PC-9 (cell line): ENCODE measurements at places on chromosomes 12 and 14.

DNA sequence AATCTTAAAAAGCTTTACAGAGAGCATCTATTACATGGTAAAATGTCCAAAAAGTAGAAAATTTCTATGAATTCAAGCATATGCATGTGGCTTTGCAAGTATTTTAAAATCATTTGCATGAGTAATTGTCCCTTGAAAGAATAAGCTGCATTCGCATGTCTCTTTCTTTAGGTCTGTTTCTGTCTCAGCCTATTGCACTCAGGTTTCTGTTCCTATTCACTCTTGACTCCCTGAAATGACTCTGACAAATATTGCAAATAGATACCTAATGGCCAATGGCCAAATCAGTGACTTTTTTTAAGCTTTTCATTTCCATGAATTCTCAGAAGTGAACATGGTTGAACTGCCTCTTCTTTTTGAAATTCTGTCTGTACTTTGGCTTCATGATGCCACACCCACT is 6.4 kb upstream of the TTC8 start:
- no peaks in the 10 kb centered on the region for H3K36me3 ChIP-seq
- H3K27me3 ChIP-seq: no peaks in the 10 kb centered on the region
- no peak for DNase-seq

GRCh38 chr14:23621204-23621931 is 14.8 kb upstream of the DHRS2 start:
- no peaks in the 10 kb centered on the region for H3K4me1 ChIP-seq
- H3K36me3 ChIP-seq: no peaks in the 10 kb centered on the region
- H3K27me3 ChIP-seq: no peaks in the 10 kb centered on the region
- no peak for DNase-seq

DNA sequence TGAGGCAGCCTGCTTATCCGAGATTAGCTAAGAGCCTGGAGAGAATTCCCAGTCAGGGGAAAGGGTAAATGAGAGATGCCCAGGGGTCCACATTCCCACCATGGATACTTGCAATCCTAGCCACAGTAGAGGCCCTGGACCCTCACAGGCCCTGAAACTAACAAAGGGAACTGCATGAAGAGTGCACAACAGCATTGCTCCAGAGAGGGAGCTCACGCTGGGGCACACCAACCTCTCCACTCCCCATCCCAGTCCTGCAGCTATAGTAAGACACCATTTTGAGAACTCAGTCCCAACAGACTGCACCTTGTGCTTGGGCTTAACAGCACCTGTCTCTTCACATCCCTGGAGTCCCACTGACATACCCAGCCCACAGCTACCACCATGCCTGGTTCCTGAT is 30.5 kb downstream of the CEP83 start:
- H3K27ac ChIP-seq: no peak overlapping the region
- H3K4me3 ChIP-seq: no peak overlapping the region
- no peaks in the 10 kb centered on the region for H3K27me3 ChIP-seq
- no peaks in the 10 kb centered on the region for H3K4me1 ChIP-seq

GRCh38 chr14:23365732-23366425 is 907 bp upstream of the EFS start:
- no peaks in the 10 kb centered on the region for H3K4me1 ChIP-seq
- peaks cover 48% of the 10 kb centered on the region for H3K27me3 ChIP-seq
- no peak overlapping the region for H3K27ac ChIP-seq
- no peaks in the 10 kb centered on the region for H3K36me3 ChIP-seq

GRCh38 chr12:81078469-81079196 is 754 bp downstream of the ACSS3 start:
- no peak overlapping the region for H3K27ac ChIP-seq
- peaks cover 22% of the 10 kb centered on the region for H3K4me1 ChIP-seq
- H3K4me3 ChIP-seq: peak overlapping the region; percentile 87
- no peak for DNase-seq

GRCh38 chr12:59046763-59047534 is 126.6 kb upstream of the LRIG3 start:
- DNase-seq: no peak
- H3K27me3 ChIP-seq: no peaks in the 10 kb centered on the region

GRCh38 chr12:68667291-68667690 is 19.5 kb upstream of the NUP107 start:
- no peak for DNase-seq
- H3K27me3 ChIP-seq: no peaks in the 10 kb centered on the region
- no peak overlapping the region for H3K4me3 ChIP-seq
- no peak overlapping the region for H3K27ac ChIP-seq
- H3K4me1 ChIP-seq: no peaks in the 10 kb centered on the region

GRCh38 chr12:106234449-106234848 is 13.4 kb downstream of the CKAP4 start:
- no peaks in the 10 kb centered on the region for H3K27me3 ChIP-seq
- H3K36me3 ChIP-seq: no peaks in the 10 kb centered on the region
- no peak overlapping the region for H3K4me3 ChIP-seq

GRCh38 chr12:122869207-122869973 is 26.5 kb downstream of the VPS37B start:
- H3K27ac ChIP-seq: no peak overlapping the region
- peaks cover 15% of the 10 kb centered on the region; the same call in 1 of the 2 replicates for H3K36me3 ChIP-seq
- H3K4me1 ChIP-seq: no peaks in the 10 kb centered on the region
- no peak for DNase-seq
- no peaks in the 10 kb centered on the region for H3K27me3 ChIP-seq

DNA sequence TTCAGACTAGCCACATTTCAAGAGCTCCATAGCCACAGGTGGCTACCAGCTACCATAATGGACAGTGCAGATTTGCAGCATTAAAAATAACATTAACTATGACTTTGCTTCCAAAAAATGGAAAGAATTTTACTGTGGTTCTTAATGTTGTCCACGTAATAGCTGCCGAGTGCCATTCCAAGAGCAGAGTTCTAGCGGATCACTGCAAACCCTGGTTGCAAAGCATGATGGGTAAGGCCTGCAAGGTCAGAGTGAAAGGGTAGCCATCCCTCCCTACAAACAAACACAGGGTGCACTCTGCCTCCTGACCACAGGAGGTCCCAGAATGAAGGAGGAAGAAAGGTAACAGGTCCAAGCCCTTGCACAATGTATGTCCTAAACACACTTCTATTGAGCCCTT is 157.6 kb downstream of the DPF3 start:
- H3K36me3 ChIP-seq: no peaks in the 10 kb centered on the region
- no peak overlapping the region for H3K4me3 ChIP-seq
- H3K4me1 ChIP-seq: no peaks in the 10 kb centered on the region

DNA sequence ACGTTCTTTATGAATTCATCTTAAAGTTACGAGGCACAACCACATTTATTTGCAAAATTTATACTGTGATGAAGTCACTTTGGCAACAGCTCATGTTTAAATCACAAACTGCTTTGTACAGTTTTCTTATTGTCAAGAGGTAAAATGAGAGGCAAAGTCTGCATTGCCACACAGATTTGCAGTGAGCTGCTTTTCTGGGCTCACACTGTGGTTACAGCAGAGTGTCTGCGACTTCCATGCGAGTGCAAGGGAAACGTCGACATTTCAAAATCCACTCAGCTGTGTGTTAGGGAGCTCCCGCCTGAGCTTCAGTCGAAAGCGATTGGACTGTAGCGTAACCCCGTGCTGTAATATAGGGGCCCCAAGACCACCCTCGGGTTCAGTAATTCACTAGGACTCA is 13.0 kb downstream of the MTA1 start:
- peaks cover 14% of the 10 kb centered on the region for H3K4me1 ChIP-seq
- H3K27ac ChIP-seq: no peak overlapping the region
- no peaks in the 10 kb centered on the region for H3K27me3 ChIP-seq
- DNase-seq: no peak
- H3K4me3 ChIP-seq: no peak overlapping the region
